ENCODE measurements at places on chromosomes 6 and 20.
A peak's percentile ranks its signal among the peaks of the same experiment; 100 is the strongest.

DNA sequence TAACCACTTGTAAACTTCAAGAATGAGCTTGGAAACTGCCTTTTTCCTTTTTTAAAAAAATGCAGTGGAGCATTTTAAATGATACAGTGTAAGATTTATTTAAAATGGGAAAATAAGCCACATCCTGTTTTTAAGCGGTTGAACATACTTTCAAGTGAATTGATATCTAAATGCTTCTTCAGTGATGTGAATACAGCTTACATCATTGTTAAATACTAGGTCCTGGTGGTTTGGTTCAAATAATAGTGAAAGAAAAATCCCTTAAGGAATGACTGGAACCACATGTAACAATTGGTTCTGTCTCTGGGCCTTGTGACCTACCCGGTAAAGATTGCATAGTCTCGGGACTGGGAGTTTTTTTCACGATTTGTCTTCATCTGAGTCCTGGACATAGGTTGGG lies 44.2 kb downstream of the BMP6 start:
- H3K4me3 ChIP-seq: no peak overlapping the region
- H3K27me3 ChIP-seq: no peaks in the 10 kb centered on the region
- no peaks in the 10 kb centered on the region for H3K4me1 ChIP-seq
- no peak overlapping the region for H3K27ac ChIP-seq
- DNase-seq: no peak

- H3K4me1 ChIP-seq: peaks cover 2% of the 10 kb centered on the region
- H3K4me3 ChIP-seq: no peak overlapping the region
- no peak for DNase-seq
- no peak overlapping the region for H3K27ac ChIP-seq
- H3K27me3 ChIP-seq: no peaks in the 10 kb centered on the region
Measured at GRCh38 chr20:5737966-5738365, 12.2 kb upstream of the SHLD1 start.

DNA sequence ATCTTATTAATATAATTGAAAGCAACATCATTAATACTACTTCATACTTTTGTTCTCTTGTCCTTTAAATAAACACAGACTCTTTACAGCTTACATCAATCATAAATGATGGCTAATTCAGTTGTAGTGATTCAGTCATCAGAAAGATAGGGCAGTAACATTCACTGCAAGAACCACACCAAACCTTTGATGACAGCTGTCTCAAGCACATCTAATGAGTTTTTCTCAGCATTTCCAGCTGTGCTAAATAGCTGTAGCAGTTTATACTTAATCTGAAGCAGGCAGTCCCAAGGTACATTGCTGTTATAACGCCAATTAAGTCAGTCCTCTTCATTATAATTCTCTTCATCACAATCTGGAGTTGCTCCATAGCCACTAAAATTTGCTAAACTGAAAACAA lies 45.7 kb downstream of the PREP start:
- H3K4me3 ChIP-seq: no peak overlapping the region
- no peaks in the 10 kb centered on the region for H3K27me3 ChIP-seq
- no peaks in the 10 kb centered on the region for H3K36me3 ChIP-seq
- DNase-seq: no peak
- no peaks in the 10 kb centered on the region for H3K4me1 ChIP-seq
- H3K27ac ChIP-seq: no peak overlapping the region

DNA sequence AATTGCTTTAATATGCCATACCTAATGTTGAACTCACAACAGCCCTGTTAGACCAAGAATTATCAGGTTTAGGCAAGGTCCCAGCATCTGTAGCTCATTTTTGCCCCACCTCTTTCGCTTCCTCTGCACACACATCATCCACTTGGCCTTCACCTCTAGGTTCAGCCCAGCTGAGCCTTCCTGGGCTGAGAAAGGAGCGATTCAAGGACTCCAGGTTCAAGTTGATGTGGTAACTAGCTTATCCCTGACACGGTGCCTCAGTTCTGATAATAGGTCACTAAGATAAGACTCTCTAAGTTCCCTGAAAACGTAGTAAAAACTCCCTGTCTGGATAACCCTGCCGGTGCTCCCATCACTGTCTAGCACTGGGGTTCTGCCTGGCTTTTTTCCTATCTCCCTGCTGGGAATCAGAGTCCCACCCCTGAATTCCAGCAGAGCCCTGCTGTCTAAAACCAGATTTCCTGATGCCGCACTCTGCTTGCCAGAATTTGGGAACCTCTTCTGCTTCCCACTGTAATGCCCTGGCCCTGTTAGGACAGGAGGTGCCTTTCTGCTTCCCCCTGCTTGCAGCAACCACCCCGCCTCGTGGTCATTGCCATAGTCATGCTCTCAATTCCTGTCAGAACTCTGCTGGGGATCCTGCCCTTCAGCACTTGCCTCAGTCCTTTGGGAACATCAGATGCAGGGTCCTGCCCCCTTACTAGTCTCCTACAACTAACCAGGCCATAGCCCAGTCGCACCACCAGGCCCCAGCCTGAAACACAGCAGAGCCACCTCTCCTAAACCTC lies 47.6 kb downstream of the ALDH8A1 start:
- H3K27ac ChIP-seq: peak overlapping the region; percentile 23
- peaks cover 9% of the 10 kb centered on the region for H3K4me1 ChIP-seq
- peak; percentile 31 for DNase-seq
- no peak overlapping the region for H3K4me3 ChIP-seq
- H3K36me3 ChIP-seq: no peaks in the 10 kb centered on the region

DNA sequence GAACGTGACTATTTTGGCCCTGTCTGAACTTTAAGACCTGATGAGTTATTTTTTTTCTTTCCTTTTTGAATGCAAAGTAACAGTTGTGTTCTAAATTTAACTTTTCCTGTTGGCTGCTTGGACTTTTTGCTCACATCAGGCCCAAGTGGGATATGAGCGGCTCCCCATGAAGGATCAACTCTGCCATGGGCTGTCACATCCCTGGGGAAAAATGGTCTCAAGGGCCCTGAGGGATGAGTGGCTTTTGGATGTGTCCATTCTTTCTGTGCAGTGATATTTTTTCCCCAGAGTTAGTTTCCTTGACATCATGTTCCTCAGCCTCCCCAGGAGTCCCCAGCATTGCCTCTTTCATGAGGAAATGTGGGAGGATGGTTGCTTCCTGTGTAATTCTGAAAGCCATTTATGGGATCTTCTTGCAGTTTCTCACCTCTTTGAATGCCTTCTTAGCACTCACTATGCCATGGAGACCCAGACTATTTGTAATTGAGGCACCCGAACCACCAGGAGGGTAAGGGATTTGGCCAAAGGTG lies 92.5 kb downstream of the SLC24A3 start:
- no peaks in the 10 kb centered on the region for H3K36me3 ChIP-seq
- no peak overlapping the region for H3K27ac ChIP-seq
- DNase-seq: no peak
- H3K27me3 ChIP-seq: no peaks in the 10 kb centered on the region
- no peaks in the 10 kb centered on the region for H3K4me1 ChIP-seq

DNA sequence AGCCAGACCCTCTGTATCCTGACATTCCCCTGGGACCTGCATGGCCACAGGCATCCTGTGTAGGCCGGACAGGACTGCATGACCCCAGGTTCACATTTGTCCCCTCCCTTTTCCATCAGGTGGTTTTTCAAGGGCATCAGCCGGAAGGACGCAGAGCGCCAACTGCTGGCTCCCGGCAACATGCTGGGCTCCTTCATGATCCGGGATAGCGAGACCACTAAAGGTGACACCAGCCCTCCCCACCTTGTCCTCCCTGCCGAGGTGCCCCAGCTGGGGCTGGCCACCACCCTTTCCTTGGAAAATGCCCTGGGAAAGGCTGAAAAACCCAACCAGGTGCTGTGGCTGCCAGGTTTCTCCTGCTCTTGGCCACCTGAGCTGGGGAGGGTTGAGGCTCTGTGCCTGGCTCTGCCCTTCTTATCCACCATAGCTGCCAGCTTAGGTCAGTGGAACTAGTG lies 27.6 kb downstream of the HCK start:
- H3K4me3 ChIP-seq: no peak overlapping the region
- no peak for DNase-seq
- H3K4me1 ChIP-seq: no peaks in the 10 kb centered on the region
- no peaks in the 10 kb centered on the region for H3K36me3 ChIP-seq
- no peaks in the 10 kb centered on the region for H3K27me3 ChIP-seq

DNA sequence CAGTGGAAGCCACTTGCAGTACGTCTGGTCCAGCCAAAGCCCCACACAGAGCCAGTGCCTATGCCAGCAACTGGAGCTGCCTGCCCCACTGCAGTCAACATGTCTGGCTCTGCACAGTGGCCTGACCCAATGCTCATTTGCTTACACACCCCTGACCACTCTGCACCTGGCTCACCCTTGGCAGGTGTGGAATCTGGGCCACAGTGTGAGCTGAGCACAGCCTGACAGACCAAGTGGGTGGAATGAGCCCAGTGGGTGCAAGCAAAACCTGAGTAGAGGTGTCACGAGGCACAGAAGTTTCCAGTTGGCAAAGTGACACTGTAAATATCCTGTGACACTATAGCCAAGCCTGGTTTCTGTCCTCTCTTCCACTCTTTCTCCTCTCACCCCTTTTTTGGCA lies 49.5 kb downstream of the GGTLC1 start:
- no peak overlapping the region for H3K4me3 ChIP-seq
- no peaks in the 10 kb centered on the region for H3K36me3 ChIP-seq
- H3K27me3 ChIP-seq: no peaks in the 10 kb centered on the region
- no peak for DNase-seq
- no peak overlapping the region for H3K27ac ChIP-seq

DNA sequence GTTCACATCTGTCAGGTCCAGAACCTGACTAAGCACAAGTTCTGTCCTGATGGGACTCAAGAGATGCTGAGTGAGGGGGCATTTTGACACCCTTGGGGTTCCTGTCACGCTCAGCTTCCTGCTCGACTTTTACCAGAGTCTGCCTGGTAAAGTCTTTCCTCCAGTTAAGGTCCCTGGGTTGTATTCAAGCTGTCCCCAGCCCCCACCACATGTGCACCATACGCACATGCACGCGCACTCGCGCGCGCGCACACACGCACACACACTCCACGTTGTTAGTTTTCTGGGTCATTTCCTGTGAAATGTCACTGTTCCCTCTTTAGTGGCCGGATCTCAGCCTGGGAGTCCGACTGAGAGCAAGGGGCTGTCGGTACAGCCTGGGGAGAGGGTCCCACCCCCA lies 166.1 kb downstream of the GMPR start:
- H3K4me1 ChIP-seq: peaks cover 8% of the 10 kb centered on the region
- no peaks in the 10 kb centered on the region for H3K36me3 ChIP-seq
- no peaks in the 10 kb centered on the region for H3K27me3 ChIP-seq

DNA sequence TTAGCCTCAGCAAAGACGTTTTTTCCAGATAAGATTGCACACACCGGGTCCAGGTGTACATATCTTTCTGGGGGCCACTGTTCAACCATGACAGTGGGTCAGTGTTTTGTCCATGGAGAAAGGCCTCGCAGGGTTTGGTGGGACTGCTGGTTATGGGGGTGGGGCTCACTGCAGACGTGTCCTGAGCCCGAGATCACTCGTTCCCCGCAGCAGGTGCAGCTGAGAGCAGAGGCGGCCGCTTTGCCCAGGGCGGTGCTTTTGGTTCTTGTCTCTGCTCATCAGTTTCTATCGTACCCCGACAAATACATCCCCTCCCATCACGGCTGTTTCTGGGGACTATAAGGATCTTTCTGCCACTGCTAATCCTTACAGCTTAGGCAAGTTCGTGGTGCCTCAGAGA lies 166.9 kb downstream of the CDH4 start:
- no peak overlapping the region for H3K27ac ChIP-seq
- H3K36me3 ChIP-seq: no peaks in the 10 kb centered on the region
- H3K4me1 ChIP-seq: no peaks in the 10 kb centered on the region
- no peaks in the 10 kb centered on the region for H3K27me3 ChIP-seq
- no peak for DNase-seq
- no peak overlapping the region for H3K4me3 ChIP-seq

GRCh38 chr20:2224368-2224639 lies 71.5 kb upstream of the TGM3 start:
- H3K4me3 ChIP-seq: no peak overlapping the region
- no peaks in the 10 kb centered on the region for H3K36me3 ChIP-seq
- H3K27ac ChIP-seq: no peak overlapping the region
- DNase-seq: no peak

DNA sequence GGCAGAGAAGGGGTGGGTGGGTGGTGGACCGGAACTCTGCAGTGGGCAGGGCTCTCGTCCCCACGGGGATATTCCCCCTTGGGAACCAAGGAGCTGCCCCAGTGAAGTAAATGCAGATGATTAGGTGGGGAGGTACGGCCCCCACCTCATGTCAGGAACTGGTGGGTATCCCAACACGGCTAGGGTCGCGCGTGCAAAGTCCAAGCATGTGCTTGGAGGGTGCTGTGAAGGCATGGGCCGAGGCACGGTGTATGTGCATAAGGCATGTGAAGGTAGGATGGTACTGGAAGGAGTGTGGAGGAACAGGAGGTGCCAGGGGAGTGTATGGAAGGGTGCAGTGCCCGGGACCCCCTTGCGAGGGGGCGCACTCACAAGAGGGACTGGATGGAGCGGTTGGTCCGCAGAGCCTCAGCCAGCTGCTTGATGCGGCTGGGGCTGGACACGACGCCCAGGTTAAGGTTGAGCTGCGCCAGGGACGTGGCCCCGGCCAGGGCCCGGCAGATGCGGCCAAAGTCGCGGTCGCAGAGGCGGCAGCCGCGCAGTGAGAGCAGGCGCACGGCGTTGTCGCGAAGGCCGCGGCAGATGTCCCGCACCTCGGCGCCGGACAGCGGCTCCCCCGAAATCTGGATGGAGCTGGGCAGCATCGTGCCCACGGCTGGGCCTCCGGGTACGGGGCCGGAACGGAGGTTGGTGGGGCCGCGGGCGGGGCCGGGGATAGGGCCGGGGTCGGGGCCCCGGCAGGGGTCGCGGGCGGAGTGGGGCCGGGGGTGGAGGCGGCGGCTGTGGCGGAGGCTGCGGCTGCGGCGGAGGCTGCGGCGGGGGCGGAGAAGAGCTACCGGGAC lies 783 bp downstream of the LRRC73 start:
- H3K27ac ChIP-seq: no peak overlapping the region
- no peak for DNase-seq
- H3K27me3 ChIP-seq: no peaks in the 10 kb centered on the region
- H3K4me1 ChIP-seq: peaks cover 9% of the 10 kb centered on the region

DNA sequence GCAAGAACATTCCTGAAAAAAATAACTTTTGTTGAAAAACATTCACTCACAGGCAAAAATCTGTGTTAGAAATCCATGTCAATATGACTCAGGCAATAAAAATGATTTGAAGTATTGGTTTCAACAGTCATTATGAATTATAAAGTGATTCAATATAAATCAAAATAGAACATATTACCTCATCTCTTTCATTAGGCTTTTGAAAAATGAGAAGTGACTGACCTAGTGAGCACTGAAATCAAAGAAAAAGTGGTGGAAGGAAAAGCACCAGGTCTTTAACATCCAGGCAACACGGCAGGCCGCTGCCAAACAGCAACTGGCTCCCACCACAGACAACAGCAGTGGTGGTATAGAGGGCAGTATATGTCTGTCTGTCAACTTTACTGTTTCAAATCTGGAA lies 68.9 kb downstream of the MAN1A1 start:
- no peak overlapping the region for H3K27ac ChIP-seq
- DNase-seq: no peak
- no peaks in the 10 kb centered on the region for H3K36me3 ChIP-seq
- no peaks in the 10 kb centered on the region for H3K27me3 ChIP-seq
- H3K4me3 ChIP-seq: no peak overlapping the region
- no peaks in the 10 kb centered on the region for H3K4me1 ChIP-seq
